Activated T-cell treated with anti-CD3 and anti-CD28 coated beads for 4 hours (primary cell): ENCODE measurements at places on chromosomes 2 and 18.

- DNase-seq, result no peak
These were observed 35.3 kb downstream of the NHEJ1 start for GRCh38 chr2:219125225-219125885.

GRCh38 chr2:41934329-41934958 is 113.4 kb upstream of the PKDCC start:
- DNase-seq, result no peak

- DNase-seq, result no peak
These were observed 2.7 kb downstream of the ID2 start for GRCh38 chr2:8684540-8684877.

GRCh38 chr2:42562474-42563144 is 5.8 kb upstream of the MTA3 start:
- no peak for DNase-seq

DNA sequence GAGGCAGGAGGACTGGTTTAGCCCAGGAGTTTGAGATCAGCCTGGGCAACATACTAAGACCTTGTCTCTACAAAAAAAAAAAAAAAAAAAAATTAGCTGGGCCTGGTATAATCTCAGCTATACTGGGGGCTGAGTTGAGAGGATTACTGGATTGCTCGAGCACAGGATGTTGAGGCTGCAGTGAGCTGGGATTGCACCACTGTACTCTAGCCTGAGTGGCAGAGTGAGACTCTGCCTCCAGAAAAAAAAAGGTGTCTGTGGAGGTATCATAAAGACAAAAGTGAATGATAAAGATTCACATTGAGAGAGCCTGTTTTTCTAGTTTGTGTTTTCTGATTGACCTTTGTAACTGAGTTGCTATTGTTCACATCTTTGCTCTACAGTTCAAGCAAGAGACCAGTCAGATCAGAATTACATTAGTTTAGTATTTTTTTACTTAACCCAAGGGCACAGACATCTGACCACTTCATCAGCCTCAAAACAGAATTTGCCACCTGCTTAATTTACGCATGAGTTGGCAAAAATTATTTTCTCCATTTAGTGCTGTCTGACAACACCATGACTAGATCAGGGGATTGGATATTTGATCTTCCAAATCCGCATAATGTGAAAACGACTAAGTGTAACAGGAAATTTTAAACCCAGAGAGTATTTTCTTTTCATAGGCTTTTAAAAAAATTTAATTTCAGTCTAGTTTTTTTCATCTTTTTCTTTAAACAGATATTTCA is 271.0 kb downstream of the TGIF1 start:
- DNase-seq, result no peak

DNA sequence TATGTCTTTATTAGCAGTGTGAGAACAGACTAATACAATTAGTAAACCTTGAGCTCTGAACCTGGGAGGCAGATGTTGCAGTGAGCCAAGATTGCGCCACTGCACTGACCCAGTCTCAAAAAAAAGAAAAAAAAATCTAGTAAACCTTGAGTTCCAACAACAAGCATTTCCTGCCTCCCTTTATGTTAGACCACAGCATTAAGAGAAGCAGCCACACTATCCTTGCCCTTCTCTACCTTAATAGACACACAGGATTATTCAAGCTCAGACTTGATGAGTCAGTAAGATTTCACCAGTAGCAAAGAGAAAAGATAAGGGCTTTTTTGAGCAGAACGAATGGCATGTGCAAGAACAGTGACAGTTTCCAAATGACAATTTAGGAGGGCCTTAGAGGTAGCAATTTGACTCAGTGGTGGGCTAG is 18.0 kb upstream of the GLS start:
- no peak for DNase-seq

DNA sequence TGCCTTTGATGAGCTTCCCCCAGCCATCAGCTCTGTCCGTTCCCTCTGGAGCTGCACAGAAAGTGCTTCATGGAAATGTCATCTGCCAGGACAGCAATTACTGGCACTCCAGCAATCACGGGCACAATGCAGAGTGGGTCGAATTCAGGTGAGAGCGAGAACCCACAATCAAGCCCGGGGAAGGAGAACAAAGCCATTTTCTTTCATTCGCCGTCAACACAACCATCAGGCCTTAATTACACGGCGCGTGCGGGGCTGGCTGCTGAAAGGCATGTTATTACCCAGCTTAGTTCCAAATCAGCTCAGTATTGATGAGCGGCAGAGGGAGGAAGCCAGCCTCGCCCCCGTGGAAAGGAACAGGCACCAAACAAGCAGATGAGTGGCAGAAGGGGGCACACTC is 143.9 kb downstream of the MYT1L start:
- DNase-seq, result no peak

- no peak for DNase-seq
These were observed 689.4 kb downstream of the ZEB2 start for GRCh38 chr2:143830476-143830875.

DNA sequence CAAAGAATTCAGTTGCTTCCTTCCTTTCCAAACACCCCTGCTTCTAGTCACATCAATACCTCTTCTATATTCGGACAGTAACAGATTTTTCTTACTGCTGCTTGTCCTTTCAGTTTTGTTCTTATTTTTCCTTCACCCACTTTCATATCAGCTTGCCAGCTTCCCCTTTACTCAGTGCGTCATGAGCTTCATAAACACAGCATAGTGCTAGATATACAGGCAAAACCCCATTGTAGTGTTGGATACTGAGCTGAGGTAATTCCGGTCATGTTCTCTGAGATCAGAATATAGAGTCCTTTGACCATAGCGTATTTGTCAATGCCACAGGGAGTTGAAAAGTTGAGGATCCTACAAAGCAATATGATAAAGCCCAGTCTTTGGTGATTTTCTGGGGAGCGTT is 2.4 kb downstream of the FARP2 start:
- no peak for DNase-seq

GRCh38 chr2:69950241-69950640 is 11.2 kb downstream of the ASPRV1 start:
- DNase-seq, result no peak

DNA sequence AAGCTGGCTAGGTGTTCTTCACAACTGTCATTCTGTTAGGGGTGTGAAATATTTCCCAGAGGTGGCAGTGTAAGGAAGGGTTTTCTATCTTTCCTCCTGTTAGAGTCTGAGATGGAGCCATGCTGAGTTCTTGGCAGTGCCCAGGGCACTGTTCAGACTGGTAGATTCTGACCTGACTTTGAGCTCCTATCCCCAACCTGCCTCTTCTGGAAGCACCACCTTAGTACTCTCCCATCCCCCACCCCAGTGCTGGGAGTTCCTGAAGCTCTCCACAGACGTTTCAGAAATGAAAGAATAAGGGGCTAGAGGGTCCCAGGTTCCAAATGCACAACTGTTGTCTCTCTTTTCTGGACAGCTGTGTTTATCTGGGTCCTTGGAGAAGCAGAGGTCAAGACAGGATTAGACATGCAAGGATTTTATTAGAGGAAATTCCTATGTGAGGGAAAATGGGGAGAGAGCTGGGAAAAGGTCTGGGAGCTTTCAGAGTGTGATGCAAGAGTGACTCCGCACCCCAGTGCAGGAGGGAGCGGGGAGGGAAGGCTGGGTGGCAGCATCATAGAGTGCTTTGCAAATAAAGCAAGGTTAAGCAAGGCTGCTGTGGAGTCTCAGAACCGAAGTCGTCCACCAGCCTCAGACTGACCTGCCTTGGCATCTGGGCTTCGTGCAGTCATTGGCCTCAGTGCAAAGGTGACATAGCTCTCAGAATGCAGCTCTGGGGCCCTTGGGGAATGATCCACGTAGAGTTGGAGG is 75.5 kb downstream of the SLC4A3 start:
- no peak for DNase-seq

GRCh38 chr2:8307606-8308180 is 374.2 kb upstream of the ID2 start:
- DNase-seq, result no peak

- no peak for DNase-seq
These were observed 109.1 kb downstream of the PID1 start for GRCh38 chr2:229162015-229162414.

- no peak for DNase-seq
These were observed 76.9 kb upstream of the MAP3K20 start for GRCh38 chr2:172998547-172999272.

DNA sequence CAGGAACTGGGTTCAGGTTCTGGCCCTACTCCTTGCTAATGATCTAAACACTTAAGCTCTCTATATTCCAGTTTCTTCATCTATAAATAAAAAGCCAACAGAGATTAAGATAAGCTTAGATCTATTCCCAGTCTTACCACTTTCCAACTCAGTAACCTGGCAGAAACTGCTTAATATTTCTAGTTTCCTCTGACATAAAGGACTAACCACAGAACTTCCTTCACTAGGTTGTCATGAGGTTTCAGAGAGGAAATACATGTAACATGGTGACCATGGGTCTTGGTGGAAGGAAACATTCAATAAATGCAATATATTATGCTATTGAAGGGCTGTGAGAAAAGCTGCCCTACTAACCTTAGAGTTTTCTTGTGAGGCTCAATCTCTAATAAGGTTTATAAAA is 114.4 kb upstream of the PDE1A start:
- no peak for DNase-seq

GRCh38 chr2:142586693-142587580 is 290.5 kb upstream of the KYNU start:
- DNase-seq, result no peak

- DNase-seq, result no peak
These were observed 20.4 kb upstream of the TDRD15 start for GRCh38 chr2:21103274-21103891.

DNA sequence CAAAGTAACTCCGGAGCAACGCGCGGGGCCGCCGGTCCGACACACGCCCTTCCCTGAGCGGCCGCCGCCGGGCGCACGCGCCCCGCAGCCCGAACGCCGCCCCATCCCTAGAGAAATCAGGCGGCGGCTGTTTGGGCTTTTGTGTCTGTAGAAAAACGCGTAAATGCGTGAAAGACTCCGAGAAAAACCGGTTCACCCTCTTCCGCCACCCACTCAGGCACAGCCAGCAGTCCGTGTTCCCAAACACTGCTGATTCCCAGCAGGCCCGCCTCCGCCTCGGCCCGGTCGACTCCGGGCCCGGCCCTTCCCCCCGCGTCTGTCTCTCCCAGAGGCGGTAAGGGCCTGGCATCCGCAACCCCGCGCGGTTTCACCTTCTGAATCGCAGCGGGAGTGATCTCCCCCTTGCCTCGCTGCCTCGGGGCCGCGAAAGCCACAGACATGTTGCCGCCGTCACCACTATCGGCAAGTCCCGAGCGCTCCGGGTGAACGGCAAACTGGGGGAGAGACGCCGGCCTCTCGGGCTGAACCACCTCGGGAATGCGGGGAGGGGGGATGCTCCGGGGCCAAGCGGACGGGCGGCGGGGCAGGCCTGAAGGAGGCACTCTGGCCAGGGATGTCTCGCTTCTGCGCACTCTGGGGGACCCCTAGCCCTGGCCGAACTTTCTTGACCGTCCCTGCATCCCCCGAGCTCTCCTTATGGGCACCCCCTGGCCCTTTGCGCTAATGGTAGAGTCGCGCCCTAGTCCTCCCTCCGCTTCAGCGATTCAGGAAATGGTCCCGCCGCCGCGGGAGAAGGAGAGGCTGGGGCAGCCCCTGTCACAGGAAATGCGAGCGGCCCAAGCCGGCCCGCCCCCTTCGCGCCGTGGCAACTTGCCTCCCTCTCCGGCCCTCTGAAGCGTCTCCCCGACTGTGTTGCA is at the start of gene SS18:
SS18 (minus strand) TSS at position 484 of the 917 bp plus-strand sequence; CDS start at position 440, 44 bp downstream.
- DNase-seq, result peak; percentile 76

- DNase-seq, result no peak
These were observed 154.4 kb upstream of the TWIST2 start for GRCh38 chr2:238693337-238694093.

DNA sequence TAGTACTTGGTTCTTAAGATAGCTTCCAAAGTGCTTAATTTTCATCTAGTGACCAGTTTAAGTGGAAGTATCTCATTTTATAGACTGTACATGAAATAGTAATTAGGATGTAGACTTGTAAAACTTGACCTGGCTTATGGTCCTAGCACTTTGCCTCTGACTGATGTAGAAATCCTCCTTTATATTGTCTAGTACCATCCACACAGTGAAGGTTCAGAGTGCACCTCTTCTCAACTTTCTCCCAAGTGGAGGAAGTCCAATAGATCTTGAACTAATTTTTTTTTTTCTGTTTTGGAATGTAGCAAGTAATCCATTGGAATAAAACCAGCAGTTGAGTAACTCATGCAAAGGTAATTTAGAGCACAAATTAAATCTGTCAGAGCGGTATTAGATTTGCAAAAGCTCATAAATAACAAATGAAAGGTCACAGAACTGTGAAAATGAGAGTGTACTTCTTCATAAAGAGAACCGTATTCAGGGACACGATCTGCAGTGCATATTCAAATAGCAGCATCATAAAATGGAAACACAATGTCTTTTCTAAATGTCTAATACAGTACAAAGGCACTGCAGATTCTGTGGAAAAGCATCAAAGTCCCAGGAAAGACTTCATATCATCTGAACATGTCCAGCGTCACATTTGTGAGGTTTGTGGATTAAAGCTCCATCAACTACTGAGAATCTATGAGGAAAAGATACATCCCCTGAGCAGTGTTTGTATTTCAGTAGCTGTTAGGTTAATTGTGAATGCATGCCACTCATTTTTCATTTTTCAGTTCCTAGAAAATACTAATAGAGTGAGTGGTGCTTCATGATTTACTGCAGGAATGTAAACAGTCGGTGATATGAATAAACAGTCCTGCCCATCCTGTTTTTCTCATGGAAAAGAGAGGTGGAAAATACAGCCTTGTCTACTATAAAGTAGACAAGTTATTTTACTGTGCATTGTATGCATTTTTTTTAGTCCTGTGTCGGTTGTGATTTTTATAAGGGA is 100.7 kb downstream of the LYPD6 start:
- no peak for DNase-seq

GRCh38 chr2:237374284-237375060 is 39.5 kb downstream of the COL6A3 start:
- no peak for DNase-seq

GRCh38 chr18:60883587-60883986 is 449.6 kb upstream of the CDH20 start:
- DNase-seq, result no peak

DNA sequence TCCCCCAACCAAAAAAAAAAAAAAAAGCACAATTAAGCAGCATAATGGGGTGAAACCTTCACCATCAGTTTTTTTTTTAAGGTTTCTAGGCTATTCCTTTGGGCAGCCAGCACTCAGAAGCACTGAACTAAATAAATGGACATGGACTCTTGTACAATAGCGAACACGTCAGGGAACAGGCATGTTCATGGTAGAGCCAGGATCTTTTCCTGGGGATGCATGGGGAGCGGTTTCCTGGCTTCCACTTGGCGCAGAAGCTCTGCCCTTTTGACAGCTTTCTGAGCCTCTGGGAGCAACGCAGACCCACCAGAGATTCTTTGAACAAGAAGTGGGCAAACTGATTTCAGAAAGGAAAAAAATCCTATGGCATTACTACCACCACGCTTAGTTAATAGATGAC is 35.0 kb downstream of the ALPK2 start:
- DNase-seq, result no peak

- no peak for DNase-seq
These were observed 202.4 kb downstream of the FBXO15 start for GRCh38 chr18:73945130-73945792.

GRCh38 chr2:226551522-226552250 is 247.9 kb downstream of the IRS1 start:
- no peak for DNase-seq

DNA sequence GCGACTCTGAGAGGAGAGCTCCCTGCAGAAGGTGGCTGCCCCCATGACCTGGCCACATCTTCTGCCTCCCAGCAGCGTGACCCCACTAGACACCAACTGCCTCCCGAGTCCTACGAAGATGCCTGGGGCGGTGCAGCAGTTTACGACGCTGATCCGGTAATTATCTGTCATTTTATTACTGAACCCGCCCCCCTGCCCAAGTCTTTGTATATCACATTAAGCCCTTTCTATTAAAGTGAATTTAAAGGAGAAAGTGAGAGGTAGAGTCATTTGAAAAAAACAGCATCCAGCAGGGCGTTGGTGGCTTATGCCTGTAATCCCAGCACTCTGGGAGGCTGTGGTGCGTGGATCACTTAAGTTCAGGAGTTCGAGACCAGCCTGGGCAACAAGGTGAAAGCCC is 33.4 kb downstream of the ABCG8 start:
- no peak for DNase-seq
